ENCODE measurements at places on chromosomes 5 and 9. TPM values are rescaled to one million over a fixed set of nuclear protein-coding genes. Genes with fewer than 3 reads are reported as not detected.

Gene WDR31
- 2.1 TPM for total RNA-seq

Gene VLDLR
- 50.5 TPM for total RNA-seq

Gene DNAI1
- total RNA-seq, result not detected

Gene PCDHA4
- total RNA-seq, result 0.89 TPM

Gene SHC3
- 79.2 TPM for total RNA-seq

Gene CD14
- total RNA-seq, result 0.59 TPM

Gene CAVIN4
- total RNA-seq, result 2.4 TPM

Gene ARHGEF37
- 0.30 TPM for total RNA-seq

Gene F12
- total RNA-seq, result 0.89 TPM

Gene SMC2
- 20.7 TPM for total RNA-seq

Gene PRDM9
- not detected for total RNA-seq

Gene TNFSF8
- not detected for total RNA-seq

Gene RNF180
- total RNA-seq, result 15.2 TPM

Gene UIMC1
- total RNA-seq, result 30.9 TPM

Gene TJP2
- total RNA-seq, result 39.3 TPM

Gene MYO10
- total RNA-seq, result 264 TPM

Gene STPG3
- total RNA-seq, result not detected

Gene KLF4
- total RNA-seq, result 1.5 TPM

Gene FIBCD1
- total RNA-seq, result 26.0 TPM

Gene RGS7BP
- 0.18 TPM for total RNA-seq

Gene INSL4
- total RNA-seq, result not detected

Gene MRRF
- 24.9 TPM for total RNA-seq

Gene FOXI1
- total RNA-seq, result not detected

Gene ADAMTS2
- 113 TPM for total RNA-seq

Gene CDH9
- total RNA-seq, result 0.59 TPM

Gene NPR3
- 1.2 TPM for total RNA-seq

Gene PCDHGB6
- total RNA-seq, result 2.8 TPM

Gene RNF183
- total RNA-seq, result not detected

Gene TMEM232
- total RNA-seq, result 1.7 TPM

Gene PDE8B
- not detected for total RNA-seq

Gene TRPM3
- total RNA-seq, result under 0.01 TPM

Gene LRRC19
- total RNA-seq, result not detected

Gene QRFP
- total RNA-seq, result not detected

Gene ADAM19
- 150 TPM for total RNA-seq

Gene ACTBL2
- 0.89 TPM for total RNA-seq

Gene OTP
- total RNA-seq, result not detected

Gene CDKN2B
- total RNA-seq, result 74.0 TPM

Gene PDE6A
- not detected for total RNA-seq

Gene FOXD4
- total RNA-seq, result under 0.01 TPM

Gene ADGRD2
- not detected for total RNA-seq

Gene LECT2
- total RNA-seq, result not detected

Gene ACER2
- 3.6 TPM for total RNA-seq

Gene ACOT12
- not detected for total RNA-seq

Gene SPATA24
- 4.2 TPM for total RNA-seq

Gene FCN2
- not detected for total RNA-seq

Gene SCAI
- total RNA-seq, result 18.6 TPM

Gene SLC36A3
- total RNA-seq, result not detected

Gene CAMSAP1
- total RNA-seq, result 38.7 TPM

Gene GFPT2
- total RNA-seq, result 233 TPM

Gene IL31RA
- 1.5 TPM for total RNA-seq

Gene RAD1
- 16.1 TPM for total RNA-seq

Gene MCTP1
- 17.3 TPM for total RNA-seq

Gene SCGB3A2
- total RNA-seq, result not detected

Gene HCN1
- total RNA-seq, result not detected

Gene FTMT
- not detected for total RNA-seq

Gene GCNT4
- total RNA-seq, result 0.23 TPM

Gene PCDHB14
- total RNA-seq, result 1.5 TPM

Gene CER1
- total RNA-seq, result not detected

Gene CXCL14
- total RNA-seq, result 0.97 TPM

All from smooth muscle cell of the umbilical artery (primary cell).